ENCODE measurements at places on chromosomes 12 and 14.

- DNase-seq, result no peak
These were observed 16.6 kb upstream of the KLRF1 start for GRCh38 chr12:9810671-9811070.

GRCh38 chr14:33938131-33938949 is 12.5 kb downstream of the EGLN3 start:
- peak; percentile 63 for DNase-seq

GRCh38 chr12:121916719-121917118 is 1.7 kb upstream of the CFAP251 start:
- no peak for DNase-seq

DNA sequence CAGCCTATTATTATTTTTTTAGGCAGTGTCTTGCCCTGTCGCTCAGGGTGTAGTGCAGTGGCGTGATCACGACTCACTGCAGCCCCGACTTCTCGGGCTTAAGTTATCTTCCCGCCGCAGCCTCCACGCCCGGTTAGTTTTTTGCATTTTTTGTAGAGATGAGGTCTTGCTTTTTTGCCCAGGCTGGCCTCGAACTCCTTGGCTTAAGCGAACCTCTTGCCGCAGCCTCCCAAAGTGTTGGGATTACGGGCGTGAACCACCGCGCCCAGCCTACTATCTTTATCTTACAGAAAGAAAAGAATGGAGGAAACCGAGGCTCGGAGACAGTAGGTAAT is 507 bp upstream of the PTPN11 start:
- DNase-seq, result no peak

DNA sequence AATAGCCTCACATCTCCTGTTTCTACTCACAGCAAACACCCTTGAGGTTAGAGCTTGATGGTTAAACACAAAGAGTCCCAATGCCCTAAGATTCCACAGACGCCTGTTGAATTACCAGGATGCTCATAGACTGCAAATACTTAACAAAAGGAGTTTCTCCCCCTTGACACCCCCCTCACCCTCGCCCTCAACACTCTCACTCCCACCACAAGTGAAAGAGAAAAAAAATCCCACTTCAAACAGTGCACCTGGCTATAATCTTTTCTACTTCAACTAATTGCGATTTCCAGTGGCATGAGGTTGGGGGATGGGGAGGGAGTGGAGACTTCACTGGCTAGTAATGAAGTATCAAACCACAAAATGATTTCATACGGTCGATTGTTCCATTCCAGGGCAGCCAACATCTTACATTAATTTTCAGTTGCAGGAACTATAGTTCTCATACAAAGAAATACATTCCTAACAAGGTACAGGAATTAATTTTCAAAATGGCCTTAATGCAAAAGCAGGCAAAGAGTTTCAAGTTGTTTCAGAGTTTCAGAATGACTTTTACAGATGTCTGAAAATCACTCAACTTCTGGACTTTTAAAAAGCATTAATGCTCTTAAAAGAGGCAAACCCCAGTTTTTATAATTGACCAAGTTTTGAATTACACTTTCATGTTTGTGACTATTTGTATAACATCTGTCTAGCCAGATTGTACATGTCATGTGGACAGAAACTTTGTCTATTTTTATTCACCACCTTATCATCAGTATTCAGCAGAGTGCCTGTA is 390.7 kb downstream of the C12orf75 start:
- DNase-seq, result no peak

DNA sequence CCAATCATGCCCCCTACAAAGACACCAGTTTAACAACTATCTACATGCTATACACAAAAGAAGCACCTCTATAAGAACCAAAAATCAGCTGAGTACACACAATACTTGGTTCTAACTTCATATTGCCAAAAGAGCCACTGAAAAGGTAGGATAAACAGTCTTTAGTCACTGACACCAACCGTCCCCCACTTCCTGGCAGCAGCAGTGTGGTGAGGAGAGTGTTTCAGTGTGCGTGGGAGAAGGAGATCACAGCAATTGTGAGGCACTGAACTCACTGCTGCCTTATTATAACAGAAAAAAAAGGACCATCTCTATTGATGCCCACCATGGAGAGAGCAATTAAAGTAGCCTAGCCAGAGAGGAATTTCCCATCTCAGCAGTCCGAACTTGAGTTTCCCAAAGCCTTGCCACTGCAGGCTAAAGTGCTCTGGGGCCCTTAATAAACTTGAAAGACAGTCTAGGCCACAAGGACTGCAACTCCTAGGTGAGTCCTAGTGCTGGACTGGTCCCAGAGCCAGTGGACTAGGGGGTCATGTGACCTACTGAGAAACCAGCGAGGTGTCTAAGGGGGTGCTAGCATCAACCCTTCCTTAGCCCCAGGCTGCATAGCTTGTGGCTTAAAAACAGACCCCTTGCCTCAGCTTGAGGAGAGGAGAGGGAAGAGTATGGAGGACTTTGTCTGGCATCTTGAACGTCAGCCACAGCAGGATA is 37.1 kb upstream of the LMNTD1 start:
- no peak for DNase-seq

DNA sequence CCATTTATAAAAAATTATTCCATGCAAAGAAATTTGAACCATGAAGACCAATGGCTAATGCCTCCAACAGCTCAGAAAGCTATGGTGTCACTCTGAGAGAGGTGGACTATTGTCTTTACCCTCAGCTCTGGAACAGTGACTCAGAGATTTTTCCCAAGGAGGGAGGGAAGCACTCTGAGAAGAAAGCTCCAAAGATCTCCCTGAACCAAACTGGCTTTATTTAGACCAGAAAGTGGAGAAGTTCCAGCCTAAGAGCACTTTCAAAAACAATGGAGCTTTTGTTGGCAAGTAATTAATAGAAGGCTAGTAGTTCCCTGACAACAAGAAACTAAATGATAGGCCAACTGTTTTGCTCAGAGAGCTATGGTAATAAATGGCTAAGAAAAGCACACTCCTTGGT is 599.9 kb upstream of the MDGA2 start:
- DNase-seq, result no peak

DNA sequence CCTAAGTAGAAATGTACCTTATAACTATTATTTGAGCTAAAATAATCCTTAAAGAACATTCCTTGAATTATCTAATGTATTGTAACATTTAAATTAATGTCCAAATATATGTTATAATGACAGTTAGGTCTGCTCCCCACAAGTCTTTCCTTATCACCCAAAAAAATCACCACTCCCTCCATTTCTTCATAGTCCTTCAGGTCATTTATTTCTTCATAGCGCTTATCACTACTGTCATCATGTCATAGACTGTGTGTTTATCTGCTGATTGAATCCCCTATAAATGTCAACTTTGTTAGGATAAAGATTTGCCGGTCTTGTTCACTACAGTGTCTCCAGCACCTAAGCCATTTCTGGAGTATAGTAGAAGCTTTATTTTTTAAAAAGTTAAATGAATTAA is 12.0 kb downstream of the LUM start:
- DNase-seq, result no peak

- DNase-seq, result peak; percentile 6
These were observed at the start of gene CIDEB for GRCh38 chr14:24307575-24308341. CIDEB (minus strand) TSS chr14:24307977; CDS start chr14:24307858, 119 bp downstream.

DNA sequence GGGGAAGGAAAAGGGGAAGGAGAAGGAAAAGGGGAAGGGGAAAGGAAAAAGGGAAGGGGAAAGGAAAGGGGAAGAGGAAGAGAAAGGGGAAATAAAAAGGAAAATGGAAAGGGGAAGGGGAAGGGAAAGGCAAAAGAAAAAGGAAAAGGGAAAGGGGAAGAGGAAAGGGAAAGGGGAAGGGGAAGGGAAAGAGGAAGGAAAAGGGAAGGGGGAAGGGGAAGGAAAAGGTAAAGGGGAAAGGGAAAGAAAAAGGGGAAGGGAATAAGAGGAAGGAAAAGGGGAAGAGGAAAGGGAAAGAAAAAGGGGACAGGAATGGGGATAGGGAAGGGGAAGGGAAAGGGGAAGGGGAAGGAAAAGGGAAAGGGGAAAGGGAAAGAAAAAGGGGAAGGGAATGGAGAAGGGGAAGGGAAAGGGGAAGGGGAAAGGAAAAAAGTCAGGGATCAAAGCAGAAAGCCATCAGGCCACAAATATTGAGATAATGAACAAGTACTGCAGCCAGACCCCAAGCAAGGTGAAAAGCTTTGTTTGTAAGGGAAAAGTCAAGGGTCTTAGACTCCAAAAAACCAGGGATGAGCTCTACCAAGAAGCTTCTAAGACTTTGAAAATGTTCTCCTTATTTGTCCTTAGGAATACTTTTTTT is 20.0 kb downstream of the DICER1 start:
- DNase-seq, result no peak

- DNase-seq, result no peak
These were observed 408.8 kb downstream of the FUT8 start for GRCh38 chr14:65821224-65821753.

DNA sequence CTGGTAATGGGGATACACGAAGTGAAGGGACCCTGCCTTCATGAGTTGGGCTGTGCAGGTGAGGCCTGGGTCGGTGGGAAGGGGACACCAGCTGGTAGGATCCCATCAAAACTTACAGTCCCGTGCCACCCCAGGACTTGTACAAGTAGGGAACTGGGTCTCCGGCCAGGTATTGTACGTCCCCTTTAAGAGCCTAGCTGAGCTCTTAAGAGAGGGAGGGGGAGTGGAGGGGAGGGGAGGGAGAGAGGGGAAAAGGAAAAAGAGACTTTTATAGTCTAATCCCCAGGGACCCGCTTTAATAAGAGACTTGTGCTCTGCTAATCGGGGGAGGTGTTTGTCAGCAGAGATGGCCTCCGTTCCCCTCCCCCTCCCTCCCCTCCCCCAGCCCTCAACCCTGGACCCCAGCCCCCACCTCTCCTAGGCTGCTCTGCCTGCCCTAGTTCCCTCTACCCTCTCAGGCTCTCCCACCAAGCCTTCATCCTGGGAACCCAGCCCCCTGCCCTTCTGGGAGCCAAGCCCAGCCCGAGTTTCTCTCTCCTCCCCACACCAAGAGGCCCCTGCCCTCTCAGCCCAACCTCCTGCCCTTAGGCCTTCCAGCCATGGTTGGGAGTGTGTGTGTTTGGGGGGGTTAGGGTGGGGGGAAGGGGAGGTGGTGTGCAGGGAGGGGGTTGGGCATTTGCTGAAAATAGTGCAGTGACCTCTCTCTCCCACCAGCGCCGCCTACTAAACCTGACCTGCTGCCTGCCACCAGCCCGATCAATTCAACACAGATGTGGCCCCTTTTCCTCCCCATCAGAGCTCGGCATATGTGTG is 2.6 kb downstream of the GDF11 start:
- peak; percentile 19 for DNase-seq

- DNase-seq, result no peak
These were observed 46.2 kb downstream of the PAWR start for GRCh38 chr12:79644274-79645234.

GRCh38 chr14:50044042-50044651 is 72.2 kb downstream of the VCPKMT start:
- no peak for DNase-seq

DNA sequence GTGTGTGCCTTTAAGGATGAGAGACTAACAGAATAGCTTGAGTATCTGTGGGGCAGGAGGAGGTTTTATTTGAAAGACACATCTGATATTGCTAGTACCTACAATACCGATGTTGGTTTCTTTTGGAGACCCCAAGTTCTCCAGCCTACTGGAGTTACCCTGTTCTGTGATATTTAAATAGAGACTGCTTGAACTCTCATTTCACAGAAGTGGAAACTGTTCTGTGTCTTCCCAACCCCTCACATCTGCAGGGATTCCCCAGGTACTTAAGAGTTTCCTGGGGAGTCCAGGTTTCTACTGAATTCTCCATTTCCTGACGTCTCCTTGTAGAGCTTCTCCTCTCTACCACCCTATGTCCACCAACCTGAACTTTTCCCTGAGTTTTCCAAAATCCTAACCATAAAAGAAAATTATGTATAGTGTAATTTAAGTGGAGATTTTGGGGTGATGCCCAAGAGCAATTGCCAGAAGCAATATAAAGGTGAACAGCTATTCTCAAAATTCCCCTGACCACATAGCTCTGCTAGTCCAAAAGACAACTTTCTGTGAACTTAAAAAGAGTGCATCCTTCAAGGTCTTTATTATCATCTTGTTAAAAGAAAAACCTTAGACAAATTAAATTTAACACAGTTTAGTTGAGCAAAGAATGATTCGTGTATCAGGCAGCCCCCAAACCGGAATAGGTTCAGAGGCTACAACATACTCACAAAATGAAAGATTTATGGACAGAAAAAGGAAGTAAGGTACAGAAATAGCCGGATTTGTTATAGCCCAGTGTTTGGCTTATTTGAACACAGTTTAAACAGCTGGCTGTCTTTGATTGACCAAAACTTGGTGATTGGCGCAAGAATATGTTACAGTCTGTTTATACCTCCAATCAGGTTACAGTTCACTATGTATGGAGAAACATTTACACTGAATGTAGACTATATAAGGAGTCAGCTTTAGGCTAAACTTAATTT is 373.4 kb downstream of the NUAK1 start:
- DNase-seq, result no peak

GRCh38 chr12:46185686-46186085 is 83.2 kb downstream of the SLC38A1 start:
- no peak for DNase-seq

GRCh38 chr14:85280074-85280473 is 249.9 kb upstream of the FLRT2 start:
- no peak for DNase-seq

GRCh38 chr12:60539592-60539991 is 943.8 kb downstream of the SLC16A7 start:
- DNase-seq, result no peak

GRCh38 chr12:47707905-47708543 is 2.2 kb upstream of the RPAP3 start:
- DNase-seq, result no peak

- DNase-seq, result no peak
These were observed 38.5 kb upstream of the MDM1 start for GRCh38 chr12:68370667-68371066.

DNA sequence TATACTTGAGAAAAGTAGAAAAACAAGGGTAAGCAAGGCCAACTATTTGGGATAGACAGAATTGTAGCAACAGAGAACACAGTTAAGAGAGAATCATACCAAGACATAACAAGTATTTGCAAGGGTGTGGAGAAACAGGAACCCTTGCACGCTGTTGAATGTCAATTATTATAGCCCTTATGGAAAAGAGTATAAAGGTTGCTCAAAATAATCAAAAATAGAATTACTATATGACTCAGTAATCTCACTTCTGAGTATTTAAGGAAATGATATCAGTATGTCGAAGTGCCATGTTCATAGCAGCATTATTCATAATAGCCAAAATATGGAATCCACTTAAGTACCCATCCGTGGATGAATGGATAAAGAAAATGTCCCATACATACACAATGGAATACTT is 193.3 kb downstream of the PHLDA1 start:
- DNase-seq, result no peak

Measured in NCI-H1092 (cell line).